ENCODE measurements at places on chromosomes 2 and 18. TPM values are rescaled to one million over a fixed set of nuclear protein-coding genes. Genes with fewer than 3 reads are reported as not detected.

The KIAA2012 gene
- total RNA-seq, result not detected

The BMP10 gene
- total RNA-seq, result not detected

The RAX gene
- not detected for total RNA-seq

The TXNDC2 gene
- 0.16 TPM for total RNA-seq

The OR6B2 gene
- total RNA-seq, result not detected
